ENCODE measurements at places on chromosomes 11 and 22.

GRCh38 chr22:29483254-29483653, 3.2 kb downstream of the NEFH start:
- no peak for DNase-seq

DNA sequence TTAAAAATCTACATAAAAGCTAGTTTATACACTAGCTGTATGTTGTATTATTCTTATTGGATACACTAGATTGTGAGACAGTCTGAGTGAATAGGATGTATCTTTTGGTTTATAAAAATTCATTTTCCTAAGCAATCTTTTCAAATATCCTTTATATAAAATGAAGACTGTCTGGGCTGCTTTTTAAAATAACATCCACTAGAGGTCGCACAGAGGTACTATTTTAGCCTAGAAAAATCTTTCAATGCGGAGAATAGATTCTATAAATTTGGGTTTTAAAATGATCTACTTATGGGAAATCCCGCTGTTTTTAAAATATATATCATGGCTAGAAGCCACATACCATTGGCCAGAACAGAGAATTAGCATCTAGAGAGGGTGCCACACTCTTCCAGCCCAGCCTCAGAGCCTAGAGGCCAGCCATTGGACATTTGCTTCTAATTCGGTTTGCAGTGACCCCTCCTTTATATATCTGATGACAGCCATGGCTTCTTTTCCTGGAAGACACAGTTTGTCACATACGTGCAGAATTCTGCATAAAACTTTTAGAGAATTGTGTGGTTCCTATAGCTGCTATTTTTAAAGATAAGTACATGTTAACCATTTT, 7.3 kb downstream of the C11orf97 start:
- no peak for DNase-seq

- DNase-seq, result no peak
Measured at GRCh38 chr11:12224537-12224893, 114.1 kb downstream of the MICAL2 start.

DNA sequence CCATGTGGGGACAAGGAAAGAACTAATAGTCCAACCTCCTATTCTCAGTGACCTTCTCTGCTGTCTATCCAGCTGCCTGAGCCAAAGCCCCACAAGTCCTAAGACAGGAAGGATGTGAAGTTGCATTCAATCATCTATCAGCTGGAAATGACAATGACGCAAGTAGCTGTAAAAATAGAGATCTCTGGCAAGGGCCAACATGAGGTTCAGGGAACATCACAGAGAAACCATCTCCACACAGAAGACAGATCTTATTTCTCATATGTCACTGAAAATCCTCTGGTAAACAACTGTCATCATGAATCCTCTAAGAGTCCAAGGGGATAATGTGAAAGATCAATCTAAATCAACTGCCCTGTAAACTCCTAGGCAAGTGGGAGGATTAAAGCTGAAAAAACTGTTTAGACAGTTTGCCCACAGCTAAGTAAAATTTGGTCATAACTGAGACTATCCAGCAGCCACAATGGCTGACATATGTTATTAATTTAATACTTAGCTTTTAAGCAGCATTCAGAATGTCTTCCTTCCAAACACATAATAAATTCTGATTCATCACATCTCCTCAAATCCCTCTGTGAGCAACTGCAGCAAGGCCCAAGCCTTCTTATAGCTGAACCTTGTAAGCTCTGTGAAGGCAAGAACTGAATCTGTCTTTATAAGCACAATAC, 52.1 kb downstream of the ALG9 start:
- DNase-seq, result no peak

DNA sequence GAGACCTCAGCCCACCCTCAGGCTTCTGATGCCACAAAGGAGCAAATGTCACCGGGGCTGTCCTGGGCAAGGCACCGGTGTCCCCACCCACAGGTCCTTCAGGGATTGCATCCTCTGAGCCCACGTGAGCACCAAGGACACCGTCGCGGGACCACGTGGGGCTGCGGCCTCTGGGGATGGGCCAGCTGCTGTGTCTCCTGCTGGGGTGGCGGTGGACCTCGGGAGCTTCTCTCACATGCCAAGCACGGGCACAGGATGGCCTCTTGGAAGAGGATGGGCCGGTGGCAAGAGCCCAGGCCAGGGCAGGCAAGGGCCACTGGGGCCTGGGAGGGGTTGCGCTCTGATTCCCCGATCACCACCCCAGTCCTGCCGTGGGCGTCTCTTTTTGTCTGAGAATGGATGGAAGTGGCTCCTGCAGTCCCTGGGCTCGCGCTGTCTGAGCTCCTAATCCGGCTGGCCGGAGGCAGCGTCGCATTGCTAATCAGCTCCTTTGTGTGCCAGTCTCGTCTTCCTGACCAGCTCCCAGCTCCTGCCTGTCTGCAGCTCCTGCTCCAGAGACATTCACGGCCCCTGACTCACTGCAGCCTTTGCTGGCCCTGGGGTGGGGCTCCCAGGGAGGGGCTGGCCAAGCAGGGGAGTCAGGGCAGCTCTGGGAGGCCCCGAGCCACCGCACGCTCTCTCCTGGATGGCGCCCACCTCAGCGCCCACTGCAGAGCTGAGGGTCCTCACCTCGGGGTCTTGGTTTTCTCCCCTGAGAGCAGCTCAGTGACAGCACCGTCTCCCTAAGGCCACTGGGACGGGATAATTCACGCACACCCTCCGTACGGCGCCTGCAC, 146.7 kb downstream of the CTTN start:
- no peak for DNase-seq

GRCh38 chr11:25920356-25920755, 411.6 kb upstream of the ANO3 start:
- no peak for DNase-seq

DNA sequence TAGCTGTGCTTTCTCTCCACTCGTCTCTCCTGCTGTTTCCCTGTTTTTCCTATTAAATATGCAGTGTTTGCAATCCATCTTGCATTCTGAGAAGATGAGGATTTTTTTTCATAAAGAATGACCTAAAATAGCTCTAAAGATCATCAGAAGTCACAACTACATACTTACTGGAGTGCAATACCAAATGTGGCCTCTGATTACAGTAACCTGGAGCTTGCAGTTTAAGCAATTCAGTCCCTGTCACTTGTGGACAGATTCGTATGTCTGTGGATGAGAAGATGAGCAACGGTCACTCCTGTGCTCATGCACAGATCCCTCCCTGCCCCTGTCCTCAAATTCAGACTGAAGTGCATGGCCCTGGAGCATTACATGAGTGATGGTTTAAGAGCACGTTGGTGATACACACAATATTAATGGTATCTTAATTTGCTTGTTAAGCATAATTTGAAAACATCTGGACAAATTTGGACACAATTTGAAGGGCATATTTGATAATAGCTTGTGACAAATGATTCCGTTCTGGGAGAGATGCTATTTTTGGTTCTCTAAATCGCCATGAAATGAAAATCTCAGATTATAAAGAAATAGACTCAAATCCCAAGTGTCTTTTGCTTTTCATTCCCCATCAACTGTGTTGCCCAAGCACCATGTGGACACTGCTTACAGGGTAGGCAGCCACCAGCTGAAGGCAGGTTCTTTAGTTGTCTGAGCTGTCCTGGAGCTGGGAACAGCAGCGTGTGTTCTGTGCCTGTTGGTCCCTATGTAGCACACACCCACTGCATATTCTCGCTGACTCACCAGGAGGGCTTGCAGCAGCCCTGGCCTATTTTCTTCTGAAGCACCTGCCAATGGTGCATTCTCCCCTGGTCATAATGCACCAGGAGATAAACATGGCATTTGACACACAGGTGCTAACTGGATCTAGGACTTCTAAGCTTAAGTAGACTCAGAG, 32.6 kb upstream of the PRAME start:
- no peak for DNase-seq

DNA sequence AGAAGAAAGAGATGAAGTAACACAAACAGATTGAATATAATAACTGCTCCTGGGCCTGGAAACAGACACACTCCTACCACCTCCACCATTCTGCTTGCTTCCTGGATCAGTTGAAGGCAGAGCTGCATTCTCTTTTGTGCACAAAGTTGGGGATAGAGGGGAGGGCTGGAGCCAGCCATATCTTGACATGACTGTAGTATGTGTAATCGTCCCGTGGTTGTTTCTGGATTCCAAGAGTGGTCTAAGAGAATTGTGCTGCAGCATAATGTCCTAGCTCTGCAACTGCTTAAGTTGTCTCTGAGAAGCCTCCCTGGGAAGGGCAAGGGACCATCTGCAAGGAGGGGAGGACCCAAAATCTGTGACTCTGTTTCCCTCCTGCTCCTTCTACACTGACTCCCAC, 3.2 kb downstream of the CRY2 start:
- no peak for DNase-seq

DNA sequence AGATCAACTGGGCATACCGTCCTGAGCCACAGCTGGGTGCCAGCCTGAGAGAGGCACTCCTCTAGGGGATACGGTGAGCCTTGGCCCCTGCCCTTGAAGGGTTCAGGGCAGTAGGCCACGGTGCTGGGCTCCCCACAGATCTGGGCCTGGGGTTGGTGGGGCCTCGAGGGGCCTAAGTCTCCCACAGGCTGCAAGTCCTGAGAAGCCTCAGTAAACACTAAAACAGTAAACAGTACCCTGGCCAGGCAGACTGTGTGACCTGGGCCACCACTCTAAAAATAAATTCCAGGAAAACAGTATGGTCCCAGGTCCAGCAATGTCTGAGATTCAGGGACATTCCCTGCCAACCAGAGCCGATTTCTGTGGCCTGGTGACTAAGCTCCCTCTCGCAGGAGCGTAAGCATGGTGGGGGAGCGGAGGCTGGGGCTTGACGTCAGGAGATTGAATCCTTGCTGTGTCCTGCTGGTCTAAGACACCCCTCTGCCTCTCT, 2.3 kb upstream of the RHOD start:
- DNase-seq, result no peak

DNA sequence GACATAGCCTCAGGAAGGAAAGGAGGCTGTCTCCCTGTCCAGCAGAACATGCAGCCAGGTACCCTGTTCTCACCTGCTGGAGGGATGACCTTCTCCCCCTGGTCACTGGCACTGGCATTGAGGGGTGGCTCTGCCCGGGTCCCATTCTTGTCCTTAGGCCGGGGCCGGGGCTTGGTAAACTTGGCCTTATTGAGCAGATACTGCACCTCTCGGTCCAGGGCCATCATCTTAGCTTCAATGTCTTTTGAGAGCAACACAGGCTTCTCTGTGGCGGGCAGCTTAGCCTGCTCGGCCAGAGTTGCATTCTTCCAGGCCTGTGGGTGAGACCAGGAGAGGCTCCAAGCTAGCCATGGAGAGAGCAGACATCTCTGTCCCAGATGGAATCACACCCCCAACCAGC, 10.5 kb downstream of the HYOU1 start:
- no peak for DNase-seq

DNA sequence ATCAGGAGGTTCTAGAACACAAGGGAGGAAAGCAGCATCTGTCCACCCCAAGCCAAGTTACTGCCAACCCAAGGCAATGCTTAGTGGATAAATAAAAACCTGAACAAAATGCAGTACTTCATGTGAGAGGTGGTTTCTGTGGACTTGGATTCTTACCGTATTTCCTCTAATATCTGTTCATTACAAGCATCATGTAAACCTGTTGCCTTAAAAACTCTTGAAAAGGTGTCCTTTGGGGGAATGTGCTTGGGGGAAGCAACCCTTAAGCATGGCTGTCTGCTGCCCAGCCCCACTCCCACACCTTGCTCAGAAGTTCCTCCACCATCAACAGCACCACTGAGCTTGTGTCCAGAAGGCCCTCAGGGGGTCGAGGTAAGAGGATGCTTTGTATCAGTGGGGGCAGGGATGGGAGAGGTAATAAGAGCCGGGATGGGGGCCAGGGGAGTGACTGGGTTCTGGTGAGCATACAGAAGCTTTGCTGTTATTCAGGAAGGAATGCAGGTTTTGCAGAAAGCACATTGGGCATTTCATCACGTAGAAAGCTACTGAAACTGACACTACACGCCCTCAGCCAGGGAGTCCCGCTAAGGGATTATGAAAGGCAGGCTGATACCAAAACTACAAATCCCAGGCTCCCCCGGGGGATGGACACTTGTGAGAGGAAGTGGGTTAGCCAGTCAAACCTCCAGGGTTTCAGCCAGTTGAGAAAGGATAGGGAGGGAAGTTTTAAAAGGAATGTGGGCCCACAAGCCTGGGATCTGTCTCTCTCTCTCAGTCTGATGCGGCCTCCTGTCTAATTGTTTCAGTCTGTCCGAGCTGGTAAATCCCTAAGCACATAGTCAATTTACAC, 52.0 kb downstream of the KCNJ1 start:
- no peak for DNase-seq

GRCh38 chr11:121950160-121950559, 165.9 kb downstream of the BLID start:
- no peak for DNase-seq

- no peak for DNase-seq
Measured at GRCh38 chr11:8732748-8733241, 50.2 kb downstream of the RPL27A start.

DNA sequence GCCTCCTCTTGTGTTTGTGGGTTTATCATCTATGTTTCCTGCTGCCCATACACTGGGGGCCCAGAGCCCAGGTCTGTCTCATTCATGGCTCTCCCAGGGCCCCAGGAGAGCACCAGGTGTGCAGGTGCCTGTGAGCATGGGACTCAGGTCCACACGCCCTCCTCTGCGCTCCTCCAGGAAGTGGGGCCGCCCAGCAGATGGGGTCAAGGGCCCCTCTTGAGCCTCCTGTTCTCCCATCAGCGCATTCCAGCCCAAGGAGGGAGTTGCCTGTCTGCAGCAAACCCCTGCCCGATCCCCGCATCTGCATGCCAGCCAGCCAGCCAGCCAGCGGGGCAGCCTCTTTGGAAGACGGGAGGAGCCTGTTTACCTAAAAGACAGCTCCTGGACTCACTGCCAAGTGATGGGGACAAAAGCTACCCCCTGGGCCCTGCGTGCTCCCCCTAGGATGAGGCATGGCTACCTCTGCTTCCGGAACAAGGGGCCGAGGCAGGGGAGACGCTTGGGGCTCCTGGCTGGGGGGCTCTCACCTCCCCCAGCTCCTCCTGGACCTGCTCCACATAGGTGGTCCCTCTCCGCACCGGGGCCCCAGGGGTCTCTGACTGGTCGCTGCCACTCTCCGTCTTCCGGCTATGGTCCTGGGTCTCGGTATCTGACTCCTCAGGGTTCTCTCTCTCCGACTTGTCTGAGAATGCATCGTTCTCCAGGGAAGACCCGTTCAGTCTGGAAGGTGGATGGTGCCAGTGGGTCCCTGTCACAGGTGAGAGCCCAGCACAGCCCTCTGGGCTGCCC, 49.7 kb upstream of the CARS1 start:
- no peak for DNase-seq

- no peak for DNase-seq
Measured at GRCh38 chr11:67604815-67605214, 1.9 kb upstream of the NDUFV1 start.

- DNase-seq, result no peak
Measured at GRCh38 chr11:132658696-132659095, 873.6 kb downstream of the OPCML start.

DNA sequence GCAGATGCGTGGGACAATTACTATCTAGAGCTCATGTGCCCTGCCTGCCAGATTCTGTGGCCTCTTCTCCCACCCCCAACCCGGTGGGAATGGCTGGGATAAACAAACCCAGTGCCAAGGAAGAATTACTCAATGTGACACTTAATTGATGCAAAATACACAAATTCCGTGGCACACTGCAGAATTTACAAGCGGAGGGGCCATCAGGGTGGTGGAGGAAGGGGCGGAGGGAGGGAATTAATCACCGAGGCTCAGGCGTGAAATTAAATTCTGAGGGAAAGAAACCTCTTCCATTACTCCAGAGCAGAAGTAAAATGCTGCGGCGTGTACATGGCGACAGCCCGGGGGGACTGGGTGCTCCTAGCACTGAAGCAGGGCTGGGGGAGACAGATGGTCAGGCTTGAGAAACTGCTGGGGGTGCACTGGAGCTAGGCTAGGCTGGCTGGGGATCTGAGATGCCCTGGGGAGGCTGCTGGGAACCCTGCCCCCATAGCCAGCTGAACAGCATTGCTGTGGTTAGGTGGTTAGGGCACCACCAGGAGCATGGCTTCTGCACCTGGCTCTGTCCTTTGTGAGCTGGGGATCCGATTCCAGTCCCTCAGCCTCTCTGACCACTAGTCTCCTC, 200.6 kb downstream of the CEP164 start:
- DNase-seq, result no peak
